NCI-H1694 treated with DMSO at 0.1 percent for 48 hours (cell line): ENCODE measurements at places on chromosomes 16 and 17.
A peak's percentile ranks its signal among the peaks of the same experiment; 100 is the strongest.

DNA sequence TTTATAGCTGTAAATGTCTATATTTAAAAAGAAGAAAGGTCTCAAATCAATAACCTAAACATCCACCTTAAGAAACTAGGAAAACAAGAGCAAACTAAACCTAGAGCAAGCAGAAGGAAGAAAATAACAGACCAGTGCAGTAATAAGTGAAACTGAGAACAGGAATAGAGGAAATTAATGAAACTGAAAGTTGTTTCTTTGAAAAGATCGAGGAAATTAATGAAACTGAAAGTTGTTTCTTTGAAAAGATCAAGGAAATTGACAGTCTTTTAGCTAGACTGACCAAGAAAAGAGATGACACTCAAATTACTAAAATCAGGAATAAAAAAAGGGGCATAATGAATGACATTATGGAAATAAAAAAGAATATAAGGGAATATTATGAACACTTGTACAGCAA, 46.4 kb downstream of the SLFN5 start:
- no peak for DNase-seq

GRCh38 chr16:77221482-77221881, 22.3 kb downstream of the SYCE1L start:
- DNase-seq, result no peak

DNA sequence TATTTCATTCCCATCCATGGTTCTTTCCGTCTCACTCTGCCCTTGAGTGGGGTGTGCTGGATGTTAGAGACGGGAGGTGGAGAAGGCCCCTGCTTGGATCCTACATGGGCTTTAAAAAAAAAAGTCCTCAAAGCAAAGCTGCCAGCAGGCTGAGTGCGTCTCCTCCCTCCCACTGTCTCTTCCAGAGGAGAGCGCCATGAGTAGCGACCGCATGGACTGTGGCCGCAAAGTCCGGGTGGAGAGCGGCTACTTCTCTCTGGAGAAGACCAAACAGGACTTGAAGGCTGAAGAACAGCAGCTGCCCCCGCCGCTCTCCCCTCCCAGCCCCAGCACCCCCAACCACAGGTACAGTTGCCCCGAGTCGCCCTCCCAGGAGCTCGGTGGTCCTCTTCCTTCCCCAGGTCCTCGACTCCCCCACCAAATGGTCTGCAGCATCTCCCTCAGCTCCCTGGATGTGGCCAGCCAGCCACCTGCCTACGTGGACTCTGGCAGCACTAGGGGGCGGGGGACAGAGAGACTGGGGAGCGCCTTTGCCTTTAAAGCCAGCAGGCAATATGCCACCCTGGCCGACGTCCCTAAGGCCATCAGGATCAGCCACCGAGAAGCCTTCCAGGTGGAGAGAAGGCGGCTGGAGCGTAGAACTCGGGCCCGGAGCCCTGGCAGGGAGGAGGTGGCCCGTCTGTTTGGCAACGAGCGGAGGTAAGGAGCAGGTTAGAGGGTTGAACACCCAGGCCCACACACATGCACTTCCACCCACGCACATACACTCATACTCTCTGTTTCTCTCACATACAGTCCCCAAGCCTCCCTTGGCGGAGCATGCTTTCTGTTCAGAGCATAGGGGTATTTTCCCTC, 68.2 kb downstream of the PLD6 start:
- DNase-seq, result no peak

DNA sequence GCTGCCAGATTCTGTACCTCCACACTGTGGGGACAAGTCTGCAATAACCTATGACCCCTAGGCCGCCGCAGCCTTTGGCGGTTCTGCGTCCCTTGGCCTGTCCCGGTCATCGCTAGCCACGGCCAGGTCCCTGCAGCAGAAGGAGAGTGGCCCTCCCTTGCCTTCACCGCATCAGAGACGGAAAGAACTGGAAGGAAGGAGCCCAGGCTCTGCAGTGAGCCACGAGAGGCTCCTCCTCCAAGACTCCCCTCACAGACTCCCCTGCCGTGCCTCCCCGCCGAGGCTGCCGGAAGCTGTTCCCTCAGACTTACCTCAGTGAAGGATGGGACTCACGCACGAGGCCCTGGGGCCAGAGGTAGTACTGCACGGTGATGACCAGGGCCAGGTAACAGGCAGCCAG, 11.0 kb downstream of the SLC38A8 start:
- DNase-seq, result no peak

DNA sequence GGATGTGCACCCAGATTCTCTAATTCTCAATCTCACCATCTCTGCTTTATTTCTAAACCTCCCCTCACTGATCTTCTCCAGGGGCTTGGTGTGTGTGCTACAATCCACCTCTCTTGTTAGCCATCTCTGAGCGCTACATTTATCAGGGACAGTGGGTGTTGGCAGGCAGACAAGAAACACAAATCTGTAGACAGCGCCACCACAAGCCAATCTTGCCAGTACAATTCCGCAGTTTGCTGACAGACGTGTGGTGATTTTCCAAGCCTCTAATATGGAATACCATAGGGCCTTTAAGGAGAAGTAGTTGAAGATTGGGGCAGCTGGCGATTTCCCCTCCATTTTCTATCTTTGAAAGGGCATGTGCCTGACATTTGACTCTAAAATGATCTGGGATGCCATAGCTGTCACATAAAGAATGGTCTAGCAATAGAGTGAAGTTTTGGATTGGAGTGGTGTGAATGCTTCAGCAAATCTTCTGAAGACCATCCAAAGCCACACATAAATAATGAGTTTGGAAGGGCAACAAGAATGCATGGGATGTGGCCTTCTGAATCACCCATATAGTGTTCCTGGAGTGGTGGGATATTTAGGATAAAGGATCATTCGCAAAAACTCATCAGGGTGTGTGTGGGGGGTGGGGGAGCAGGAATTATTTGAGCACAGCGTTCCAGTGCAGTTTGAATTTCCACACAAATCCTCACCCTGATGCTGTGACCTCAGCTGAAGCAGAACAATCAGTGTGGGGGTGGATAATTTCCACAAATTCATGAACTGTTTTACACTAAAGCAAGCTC, 12.0 kb upstream of the ANKFN1 start:
- no peak for DNase-seq

DNA sequence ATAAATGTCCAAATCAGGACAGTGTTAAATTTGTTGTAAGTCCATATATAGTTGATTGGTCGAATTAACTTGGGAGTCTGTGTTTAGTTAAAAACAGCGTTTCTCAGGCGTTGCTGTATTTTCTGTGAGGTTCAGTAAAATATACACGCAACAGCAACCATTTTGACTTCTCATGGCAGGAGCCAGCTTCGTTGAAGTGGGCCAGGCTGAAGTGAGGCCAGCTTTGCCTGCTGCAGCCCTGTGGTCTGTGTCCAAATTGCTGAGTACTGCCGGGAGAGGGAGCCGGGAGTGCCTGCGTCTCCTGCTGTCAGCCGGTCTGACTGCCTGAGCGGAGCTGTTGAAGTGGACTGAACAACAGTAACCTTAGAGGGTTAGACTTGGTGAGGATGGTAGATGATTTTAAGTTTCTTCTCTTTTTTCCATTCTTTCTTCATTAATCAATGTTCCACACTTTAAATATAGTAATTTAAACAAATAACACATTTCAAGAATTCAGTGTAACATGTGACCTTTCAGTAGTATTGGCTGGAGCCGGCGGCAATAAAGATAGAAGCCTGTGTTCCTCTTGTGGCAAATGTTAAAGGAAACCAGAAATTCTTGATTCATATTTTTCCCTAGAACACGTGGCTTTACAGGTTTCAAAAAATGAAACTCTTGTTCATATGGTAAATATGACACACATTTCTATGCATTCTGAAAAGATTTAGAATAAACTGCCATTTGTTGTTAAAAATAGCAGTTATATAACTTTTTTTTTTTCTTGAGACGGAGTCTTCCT, 37.0 kb upstream of the ZNF750 start:
- DNase-seq, result no peak

- DNase-seq, result no peak
These were observed 193.7 kb upstream of the CHMP6 start for GRCh38 chr17:80797741-80798594.

DNA sequence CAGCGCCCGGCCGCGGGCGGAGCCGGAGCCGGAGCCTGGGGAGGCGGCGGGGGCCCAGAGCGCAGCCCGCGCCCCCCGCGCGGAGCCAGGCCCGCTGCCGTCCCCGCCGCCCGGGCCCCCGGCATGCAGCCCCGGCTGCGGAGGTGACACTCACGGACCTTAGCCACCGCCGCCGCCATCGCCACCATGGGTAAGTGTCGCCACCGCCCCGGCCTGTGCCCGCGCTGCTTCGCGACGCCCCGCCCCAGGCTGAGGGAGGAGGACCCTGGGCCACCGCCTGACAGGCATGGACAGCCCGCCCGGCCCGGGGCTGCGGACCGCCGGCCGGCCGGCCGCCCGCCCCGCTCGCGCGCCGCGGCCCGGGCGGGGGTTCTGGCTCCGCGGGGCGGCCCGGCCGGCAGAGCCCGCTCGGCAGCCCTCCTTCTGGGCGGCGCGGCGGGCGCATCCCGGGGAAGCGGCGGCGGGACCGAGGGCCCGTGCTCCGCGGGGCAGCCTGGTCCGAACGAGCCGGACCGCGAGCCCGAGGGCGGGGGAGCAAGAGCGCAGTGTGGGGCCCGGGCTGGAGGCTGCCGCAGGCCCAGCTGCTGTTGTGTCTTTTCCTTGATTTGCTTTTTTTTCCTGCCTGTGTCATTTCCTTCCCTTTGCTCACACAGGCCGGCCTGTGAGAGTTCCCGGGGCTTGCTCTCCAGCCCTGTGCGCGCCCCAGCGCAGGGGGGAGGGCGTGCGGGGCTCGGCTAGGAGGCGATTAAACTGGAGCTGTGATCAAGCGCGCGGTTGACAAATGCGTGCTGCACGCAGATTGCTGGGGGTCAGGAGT, 565 bp downstream of the MAP3K3 start:
- DNase-seq, result peak; percentile 19

DNA sequence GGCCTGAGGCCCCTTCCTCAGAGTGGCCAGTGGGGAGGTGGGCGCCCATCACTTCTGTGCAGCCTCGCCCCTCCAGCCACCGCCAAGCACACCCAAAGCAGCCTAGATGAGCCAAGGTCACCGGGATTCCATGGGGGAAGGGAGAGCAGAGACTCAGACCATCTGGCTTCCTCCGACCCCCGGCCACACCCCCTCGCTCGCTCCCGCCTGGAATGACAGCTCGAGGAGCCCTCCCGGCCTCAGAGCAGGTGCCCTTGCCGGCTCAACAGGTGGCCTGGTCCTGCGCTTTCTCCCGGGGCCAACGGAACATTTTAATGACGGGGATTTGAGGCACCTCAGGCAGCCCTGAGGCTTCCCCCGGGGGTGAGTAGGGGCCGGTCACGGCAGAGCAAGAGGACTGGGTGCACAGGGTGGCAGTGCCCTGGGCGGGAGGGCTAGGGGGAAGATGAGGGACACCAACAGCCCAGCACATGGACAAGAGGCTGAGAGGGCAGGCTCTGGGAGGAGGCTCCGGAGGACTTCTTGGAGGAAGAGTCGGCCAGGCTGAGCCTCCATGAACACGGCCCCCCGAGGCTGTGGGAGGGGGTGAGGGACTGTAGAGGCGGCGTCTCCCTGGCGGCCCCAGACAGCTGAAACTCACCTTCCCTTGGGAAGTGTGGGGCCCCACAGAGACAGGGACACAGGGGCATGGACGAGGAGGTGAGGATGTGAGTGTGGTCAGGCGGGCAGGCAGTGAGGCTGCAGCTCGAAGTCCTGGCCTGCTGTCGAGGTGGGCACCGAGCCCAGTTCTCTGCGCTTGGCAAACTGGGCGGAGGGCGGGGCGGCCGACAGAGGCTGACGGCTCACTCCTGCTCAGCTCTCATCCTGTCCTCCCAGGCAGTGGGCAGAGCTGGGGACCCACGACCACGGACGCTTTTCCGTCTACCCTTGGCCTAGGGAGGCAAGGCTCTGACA, 12.5 kb upstream of the C1QTNF8 start:
- DNase-seq, result no peak

DNA sequence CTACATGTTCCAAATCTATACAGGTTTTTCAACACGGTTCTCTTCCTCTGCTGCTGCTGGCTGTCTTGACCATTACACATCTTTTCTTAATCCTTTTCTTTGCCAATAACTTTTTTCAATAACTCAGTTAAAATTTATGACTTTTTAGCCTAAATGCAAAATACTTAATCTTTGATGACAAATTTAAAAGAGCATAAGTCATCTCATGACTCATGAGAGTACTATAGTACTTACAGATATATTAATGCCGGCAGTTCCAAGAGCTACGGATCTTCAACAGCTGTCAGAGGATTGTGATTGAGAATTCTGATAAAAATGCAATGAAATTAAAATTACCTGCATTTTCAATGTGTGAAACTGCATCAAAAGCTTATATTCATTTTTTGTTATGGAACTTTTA, 105.5 kb downstream of the KPNA2 start:
- no peak for DNase-seq

DNA sequence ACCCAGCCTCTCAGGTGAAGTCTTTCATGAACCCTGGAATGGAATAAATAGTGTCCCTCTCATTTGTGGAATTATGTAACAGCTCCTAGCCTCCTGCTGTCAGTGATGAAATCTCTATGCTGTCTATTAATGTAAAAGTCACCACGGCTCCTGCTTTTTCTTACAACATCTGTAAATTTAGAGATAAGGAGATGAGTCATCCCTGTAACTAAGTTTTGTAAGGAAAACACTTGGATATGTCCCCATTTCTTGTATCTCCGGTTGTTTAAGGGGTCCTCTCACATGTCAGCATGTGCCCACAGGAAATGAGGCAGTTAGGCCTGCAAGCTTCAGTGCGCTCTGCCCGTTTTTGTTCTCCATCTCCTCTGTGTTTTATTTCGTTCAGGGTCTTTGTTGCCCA, 2.8 kb upstream of the NAT9 start:
- DNase-seq, result no peak

DNA sequence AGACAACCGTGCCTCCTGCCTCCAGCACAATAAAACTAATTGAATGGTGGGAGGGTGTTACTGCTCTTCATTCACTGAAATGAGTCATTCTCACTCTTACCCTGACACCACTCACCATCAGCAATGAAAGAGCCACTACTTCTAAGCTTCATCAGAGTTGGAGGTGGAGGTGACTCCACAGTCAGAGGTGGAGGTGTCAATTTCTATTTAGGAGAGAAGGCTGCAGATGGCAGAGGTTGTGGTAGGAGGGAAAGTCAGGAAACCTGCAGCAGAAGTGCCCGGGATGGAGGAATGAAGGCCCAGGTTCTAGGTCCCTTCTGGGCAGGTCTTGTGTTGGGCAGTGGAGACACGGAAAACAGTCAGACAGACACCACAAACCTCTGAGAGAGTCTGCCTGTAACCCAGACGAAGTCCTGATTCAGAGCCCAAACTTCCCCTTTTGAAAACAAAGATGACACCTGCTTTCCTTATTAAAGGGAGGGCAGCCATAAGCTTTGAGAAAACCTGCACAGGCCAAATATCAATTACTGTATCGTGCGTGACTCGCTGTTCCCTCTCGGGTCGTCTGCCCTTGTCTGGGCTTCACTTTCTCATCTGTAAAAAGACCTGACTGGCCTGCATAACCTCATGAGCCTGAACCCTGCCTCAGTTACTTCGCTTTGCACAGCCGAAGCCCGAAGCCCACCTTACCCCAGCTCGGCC, 668 bp downstream of the ATPAF2 start:
- no peak for DNase-seq
